IMR-90 (cell line): ENCODE measurements at places on chromosomes 1 and 21.

GRCh38 chr21:42051788-42052187 is 19.3 kb upstream of the UMODL1 start:
- no peak for DNase-seq

DNA sequence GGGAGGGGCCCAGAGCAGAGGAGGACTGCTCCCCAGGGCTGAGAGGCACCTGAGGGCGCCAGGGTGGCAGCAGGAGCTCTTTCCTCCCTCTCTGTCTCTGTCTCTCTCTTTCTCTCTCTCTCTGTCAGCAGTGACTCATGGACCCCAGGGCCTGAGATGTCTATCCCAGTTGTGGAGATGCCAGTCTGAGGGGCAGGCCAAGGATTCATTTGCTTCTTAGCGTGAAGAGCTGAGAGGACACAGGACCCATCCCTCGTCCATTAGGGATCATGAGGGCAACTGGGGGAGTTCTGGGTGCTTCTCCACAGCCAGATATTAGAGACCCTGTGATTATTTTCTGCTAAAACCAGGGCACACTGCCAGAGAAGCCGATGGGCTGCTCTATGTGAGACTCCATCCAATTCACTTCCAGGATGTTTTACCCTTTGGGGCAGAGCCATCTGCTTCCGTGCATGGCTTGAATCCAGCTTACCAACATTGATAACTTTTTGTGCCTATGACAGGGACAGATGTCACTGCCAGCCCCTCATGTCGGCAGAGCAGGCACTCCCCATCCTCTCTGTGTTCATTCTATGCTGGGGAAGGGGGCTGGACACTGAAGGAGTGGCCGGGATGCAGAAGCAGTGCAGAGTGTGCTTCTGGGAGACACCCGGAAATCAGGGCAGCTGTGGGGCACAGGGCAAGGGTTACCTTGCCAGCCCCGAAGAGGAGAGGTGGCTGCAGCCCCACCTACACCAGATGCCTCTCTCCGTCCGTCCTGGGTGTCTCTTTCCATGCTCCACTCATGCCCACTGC is 4.1 kb upstream of the PCBP3 start:
- no peak for DNase-seq

DNA sequence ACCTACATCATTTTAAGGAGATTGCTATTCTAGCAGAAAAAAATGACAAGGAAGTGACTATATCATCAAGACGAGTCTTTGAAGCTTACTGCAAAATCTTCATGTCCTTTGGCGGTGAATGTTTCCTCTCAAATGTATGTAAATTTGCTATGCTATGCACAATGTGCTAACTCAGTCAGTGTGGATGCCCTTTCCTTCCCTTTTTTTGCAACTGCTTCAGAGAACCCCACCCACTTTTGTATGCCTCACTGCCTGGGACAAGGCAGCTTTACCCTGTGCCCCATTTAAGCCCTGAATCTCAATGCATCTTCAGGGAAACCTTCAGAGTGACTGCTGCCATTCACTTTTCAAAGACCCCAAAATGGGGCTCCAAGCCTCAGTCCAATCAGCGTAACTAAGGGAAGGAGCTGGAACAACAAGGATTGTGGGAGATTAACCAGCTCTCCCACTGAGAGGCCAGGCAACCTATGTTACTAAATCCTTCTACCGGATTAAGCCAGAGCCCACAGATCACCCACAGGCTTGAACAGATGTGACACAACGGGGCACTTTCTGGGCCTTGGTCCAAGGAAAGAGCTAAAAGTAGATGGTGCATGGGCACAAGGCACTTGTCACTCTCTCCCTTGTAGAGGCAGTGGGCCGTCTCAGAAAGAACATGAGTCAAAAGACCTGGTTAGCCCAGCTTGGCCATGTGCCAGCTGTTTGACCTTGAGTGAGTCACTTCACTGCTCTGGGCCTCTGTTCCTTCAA is 154.4 kb downstream of the PLPP3 start:
- DNase-seq = peak; percentile 71

GRCh38 chr1:84271441-84272151 is 29.9 kb upstream of the SAMD13 start:
- peak; percentile 72 for DNase-seq
